ENCODE measurements at places on chromosomes 3 and 15.

DNA sequence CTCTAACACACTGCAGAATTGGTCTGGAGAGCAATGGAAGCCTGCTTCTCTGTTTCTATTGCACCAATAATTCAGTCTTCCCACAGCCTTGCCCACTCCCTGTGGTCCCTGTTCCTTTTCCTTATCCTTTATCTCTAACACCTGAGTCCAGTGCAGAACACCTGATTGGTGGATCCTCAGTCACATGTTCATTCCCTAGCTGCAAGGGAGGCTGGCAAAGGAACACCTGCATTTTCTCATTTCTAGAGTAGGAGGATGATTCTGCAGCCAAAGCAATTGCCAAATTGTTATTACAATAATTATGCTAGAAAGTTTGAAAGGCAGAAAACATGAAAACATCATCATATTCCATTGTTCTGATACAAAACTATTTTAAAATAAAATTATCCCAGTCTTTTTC lies 83.8 kb upstream of the SAMMSON start:
- no peak for DNase-seq

DNA sequence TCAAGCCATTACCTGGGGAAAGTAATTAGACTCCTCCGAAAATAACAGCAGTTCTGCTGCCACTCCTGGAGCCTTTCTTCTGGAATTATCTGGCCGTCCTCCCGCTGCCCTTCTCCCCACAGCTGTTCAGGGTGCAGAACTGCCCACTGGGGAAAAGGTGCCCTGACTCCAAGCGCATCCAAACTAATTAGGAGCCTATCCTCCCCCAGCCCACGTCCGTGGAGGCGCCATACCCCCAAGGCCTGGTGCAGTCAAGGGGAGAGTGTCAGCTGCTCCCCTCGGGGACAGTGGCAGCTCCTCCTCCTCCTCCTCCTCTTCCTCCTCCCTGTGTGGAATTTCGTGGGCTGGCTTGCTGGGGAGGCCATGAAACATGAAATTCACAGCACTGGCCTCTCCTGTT lies 177.2 kb downstream of the XXYLT1 start:
- DNase-seq = no peak

DNA sequence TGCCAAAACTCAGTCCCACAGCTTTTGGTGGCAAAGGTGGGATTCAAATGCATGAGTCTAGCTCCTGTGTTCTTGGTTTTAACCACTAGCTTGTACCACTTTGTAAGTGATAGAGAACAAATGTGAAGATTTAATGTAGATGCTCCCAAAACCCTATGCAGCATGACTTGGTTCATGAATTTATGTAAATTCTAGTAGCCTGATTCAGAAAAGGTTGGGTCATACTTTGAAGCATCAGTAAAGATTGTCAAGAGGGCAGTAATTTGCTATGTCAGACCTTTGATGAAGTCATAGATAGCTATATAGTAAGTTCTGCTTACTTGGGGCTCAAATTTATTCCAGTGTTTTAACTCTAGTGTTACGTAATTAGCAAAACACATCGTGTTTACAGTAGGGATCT lies 75.6 kb downstream of the VPS8 start:
- no peak for DNase-seq

- DNase-seq = no peak
Measured at GRCh38 chr3:15207836-15208504, 1.9 kb downstream of the CAPN7 start.

- DNase-seq = peak; percentile 90
Measured at GRCh38 chr15:70853973-70854665, at the start of gene LARP6. Gene LARP6 (minus strand): TSS chr15:70854157. CDS start chr15:70854088, 69 bp downstream.

DNA sequence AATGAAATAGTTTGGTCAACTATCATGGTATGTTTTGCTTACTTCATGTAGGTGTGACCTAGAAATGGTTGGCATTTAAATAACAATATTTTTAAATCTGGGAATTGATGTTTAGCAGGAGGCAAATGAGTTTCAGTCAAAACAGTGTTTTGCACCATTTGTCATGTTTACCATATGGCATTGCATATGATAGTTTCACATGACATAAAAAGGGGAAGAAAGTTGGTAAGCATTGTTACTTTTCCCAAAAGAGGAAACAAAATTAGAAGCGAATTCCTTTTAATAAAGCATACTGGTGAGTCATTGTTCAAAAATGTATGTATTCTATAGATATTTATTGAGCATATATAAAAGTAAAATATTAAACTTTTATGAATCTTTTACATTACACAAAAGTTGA lies 2.3 kb downstream of the RNF13 start:
- no peak for DNase-seq

DNA sequence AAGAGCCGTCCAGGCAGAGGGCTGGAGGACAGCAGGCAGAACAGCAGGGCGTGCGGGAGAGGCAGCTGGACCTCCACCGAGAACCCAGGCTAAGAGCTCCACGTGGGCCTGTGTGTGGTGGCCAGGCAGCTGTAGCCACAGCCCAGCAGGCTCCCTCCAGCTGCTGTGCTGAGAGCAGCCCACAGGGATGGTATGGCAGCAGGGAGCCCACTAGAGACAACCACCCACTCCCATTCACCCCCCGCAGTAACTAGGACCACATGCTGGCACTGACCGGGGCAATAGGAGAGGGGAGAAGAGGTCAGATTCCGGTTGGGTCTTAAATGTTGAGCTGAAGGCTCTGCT lies 25.6 kb upstream of the MUSTN1 start:
- DNase-seq = no peak

GRCh38 chr3:155617346-155617925 lies 127.4 kb downstream of the PLCH1 start:
- no peak for DNase-seq

- no peak for DNase-seq
Measured at GRCh38 chr3:69130689-69131088, 8.3 kb upstream of the LMOD3 start.

All from urothelium cell line (cell line).